CD4-positive, alpha-beta memory T cell (primary cell): ENCODE measurements at places on chromosomes 2 and 18.

- DNase-seq = no peak
These were observed 1049.3 kb upstream of the CDH2 start for GRCh38 chr18:29226213-29226612.

DNA sequence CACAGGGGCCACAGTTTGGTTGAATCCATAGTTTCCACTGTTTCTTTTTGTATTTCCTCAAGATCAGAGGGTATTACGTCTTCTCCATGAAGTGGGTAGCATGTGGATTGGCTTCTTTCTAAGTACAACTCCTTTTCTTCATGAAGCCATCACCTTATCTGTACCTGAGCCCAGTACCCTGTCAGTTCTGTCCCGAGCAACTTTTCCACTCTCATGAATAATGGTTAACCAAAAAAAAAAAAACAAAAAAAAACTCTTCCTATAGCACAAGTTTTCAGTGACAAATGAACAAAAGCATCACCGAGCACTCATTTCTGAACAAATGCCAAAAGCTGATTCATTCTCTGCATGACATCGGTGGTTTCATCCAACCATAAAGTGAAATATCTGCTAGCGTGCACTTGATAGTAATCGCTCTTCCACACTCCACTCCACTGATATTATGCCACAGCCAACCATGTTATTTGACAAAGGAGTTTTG is 53.0 kb upstream of the CCDC150 start:
- DNase-seq = no peak

DNA sequence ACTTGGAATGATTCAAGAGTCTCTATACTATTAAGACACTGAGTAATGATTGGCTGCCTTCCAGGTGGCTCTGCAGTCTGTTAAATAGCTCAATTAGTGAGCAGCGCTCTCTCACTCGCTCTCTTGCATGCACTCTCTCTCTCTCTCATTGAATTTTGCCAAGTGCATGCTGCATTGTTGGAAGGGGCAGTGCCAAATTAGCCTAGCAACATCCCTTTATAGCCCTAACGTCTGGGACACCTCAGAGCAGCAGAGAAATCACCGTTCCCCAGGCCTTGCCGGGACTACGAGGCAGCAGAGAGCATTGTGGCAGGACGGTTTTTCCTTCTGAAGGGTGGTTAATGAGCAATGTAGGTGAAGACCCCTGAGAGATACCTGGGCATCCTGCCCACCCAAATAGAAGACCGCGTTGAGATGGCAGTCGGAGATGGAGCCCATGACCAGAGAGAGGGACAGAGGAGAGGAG is 447.6 kb upstream of the POU3F3 start:
- no peak for DNase-seq

DNA sequence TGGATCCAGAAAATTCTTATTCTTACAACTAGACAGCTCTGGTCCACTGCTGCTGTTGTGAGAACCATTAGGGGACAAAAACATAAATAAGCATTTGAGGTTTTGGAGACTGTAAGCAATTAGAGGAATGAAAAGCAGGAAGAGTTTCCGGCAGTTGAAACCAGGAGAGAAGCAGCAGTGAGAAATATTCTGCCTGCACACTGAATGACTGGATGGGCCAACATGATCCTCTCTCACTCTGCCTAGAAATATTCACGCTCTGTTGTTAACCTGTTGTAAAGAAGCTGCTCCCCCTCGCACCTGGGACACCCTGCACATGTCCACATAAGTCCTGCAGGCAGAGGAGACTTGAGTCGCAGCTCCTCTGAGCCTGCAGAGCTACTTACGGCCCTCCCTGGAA is 60.4 kb upstream of the RNF152 start:
- no peak for DNase-seq

- no peak for DNase-seq
These were observed 57.9 kb downstream of the TLK1 start for GRCh38 chr2:171102802-171103201.

DNA sequence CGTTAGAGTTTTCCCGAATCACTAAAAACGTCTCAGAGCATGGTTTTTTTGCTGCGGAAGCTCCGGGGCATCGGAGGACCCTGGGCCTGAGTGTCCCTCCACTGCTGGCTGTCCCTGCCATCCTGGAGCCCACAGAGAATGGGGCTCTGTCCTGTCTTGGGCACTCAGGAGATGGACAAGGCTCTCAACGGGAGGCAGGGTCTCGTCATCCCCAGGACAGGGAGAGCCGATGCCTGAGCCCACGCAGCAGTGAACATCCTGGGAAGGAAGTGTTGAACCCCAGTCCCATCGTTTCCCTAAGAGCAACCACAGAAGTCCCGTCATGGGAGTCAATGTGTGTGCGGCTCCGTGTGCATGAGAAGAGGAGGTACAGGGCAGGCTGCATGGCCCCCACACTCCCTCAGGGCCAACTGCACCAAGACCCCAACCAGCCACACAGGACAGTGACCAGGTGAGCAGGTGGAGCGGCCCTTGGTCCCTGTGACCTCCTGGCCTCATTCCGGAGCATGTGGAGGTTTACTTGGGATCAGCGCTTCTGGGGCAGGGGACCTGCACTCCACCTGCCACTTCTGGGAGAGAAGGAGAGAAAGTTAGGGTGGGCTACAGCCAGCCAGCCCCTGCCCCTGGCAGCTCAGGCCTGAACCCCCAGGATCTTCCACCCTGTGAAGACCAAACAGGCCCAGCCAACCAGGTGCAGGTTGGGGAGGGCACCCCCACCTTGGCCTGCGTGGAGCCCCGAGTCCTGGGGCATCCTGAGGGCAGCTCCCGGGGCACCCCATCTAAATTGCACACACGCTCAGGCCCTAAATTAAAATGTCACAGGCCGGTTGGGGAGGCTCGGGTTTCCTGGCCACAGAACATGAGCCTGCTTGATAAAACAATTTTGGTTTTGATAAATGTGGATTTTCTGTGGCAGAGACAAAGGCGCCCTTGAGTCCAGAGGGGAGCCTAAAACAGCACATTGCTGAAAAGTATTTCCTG is 3.1 kb upstream of the SNED1 start:
- no peak for DNase-seq

- DNase-seq = no peak
These were observed 115.6 kb upstream of the OTOS start for GRCh38 chr2:240255811-240256703.

DNA sequence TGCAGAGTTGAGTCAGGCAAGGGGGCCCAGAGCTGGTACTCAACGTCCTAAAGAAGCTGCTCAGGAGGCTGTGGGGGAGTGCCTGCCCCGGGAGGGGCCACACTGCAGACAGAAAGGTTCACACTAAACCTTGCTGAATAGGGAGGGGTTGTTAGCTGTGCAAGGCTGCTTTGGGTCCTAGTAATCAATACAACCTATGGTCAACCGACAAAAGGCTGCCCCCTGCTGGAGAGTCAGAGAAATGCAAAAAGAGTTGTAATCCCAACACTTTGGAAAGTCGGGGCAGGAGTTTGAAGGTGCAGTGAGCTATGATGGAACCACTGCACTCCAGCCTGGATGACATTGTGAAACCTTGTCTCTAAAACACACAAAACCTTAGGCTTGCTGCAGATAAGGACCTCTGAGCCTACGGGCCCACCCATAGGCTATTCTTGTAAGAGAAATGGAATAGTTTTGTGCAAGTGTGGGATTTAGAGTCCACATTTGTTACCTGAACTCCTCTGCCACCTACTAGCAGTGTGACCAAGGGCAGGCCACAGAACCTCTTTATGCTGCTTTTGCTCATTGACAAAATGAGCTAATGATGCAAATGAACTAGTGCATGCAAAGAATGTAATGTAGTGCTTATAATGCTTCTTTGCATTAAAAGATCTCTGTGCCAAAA is 81.5 kb downstream of the PRPF40A start:
- DNase-seq = peak; percentile 48

GRCh38 chr18:45788861-45789260 is 36.6 kb upstream of the SIGLEC15 start:
- no peak for DNase-seq

DNA sequence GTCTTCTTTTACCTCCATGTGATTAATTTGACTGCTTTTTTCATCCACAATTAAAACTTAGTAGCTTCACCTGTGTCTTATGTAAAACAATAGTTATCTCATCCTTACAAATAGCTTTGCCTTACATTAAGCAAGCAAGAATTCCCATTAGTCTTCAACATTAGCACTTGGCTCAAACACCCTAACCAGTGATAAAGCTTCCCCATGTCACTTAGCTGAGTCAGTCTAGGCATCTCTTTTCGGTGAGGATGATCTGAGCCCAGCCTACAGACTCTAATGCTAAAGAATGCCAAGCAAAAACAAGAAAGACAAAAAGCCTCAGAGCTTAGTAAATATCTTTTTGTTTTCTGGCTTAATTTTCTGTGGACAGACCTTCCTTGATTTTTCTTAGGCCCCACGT is 26.1 kb downstream of the GAD1 start:
- DNase-seq = no peak

DNA sequence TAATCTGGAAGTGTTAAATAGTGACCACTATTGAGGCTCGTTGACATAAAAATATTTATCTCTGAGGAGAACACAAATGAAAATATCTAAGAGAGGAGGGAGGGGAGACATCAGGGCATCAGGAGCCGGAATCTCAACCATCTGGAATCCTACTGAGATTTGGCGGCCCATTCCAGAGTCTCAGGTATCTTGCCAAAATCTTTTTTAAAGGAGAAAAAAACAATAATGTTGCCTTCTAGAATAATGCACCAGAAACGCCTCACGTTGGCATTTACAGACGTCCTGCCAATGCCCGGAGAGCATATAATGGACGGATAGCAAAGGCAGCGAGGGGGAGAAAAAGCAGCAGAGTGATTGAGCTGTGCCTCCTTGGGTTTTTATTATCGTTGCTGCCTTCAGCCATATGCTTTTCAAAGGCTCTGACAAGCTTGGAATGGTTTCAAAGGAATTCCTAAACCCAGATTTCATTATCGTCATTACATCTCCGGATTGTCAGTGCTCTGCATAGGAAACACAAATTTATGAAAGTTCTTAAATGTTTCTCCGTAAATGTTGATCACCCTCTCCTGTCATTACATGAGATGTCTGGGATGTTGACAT is 30.9 kb upstream of the EGR4 start:
- DNase-seq = no peak

GRCh38 chr2:66443979-66444861 is 9.3 kb downstream of the MEIS1 start:
- no peak for DNase-seq

GRCh38 chr2:10174173-10174572 is 51.6 kb downstream of the RRM2 start:
- no peak for DNase-seq

GRCh38 chr18:9986156-9986930 is 72.5 kb downstream of the VAPA start:
- DNase-seq = no peak
